ENCODE measurements at places on chromosomes 6 and 20. TPM values are rescaled to one million over a fixed set of nuclear protein-coding genes. Genes with fewer than 3 reads are reported as not detected.

- DNase-seq, result peak; percentile 18
These were observed 74.4 kb upstream of the PMEPA1 start for GRCh38 chr20:57783956-57784837.

GRCh38 chr6:130780122-130780521 lies 47.1 kb upstream of the SMLR1 start:
- no peak for DNase-seq

GRCh38 chr6:93554018-93554417 lies 134.7 kb upstream of the EPHA7 start:
- DNase-seq, result no peak

SRMS gene
- polyA plus RNA-seq, result not detected

Measured in pancreas (tissue), 10 donors.